ENCODE measurements at places on chromosomes 3 and 15. TPM values are rescaled to one million over a fixed set of nuclear protein-coding genes. Genes with fewer than 3 reads are reported as not detected.

JAGN1 gene
- 33.5 TPM for total RNA-seq

GOLGA6L24 gene
- total RNA-seq: not detected

PGBD4 gene
- 1.2 TPM for total RNA-seq

ADAMTS17 gene
- 2.9 TPM for total RNA-seq

CCNL1 gene
- total RNA-seq: 93.9 TPM

C15orf62 gene
- 0.70 TPM for total RNA-seq

ZMYND10 gene
- 0.61 TPM for total RNA-seq

FES gene
- 6.5 TPM for total RNA-seq

ZSCAN2 gene
- total RNA-seq: 31.2 TPM

RAD51 gene
- 44.8 TPM for total RNA-seq

TRIM42 gene
- not detected for total RNA-seq

FAM107A gene
- total RNA-seq: 0.13 TPM

CD200R1 gene
- not detected for total RNA-seq

THPO gene
- 0.85 TPM for total RNA-seq

GOLGA6A gene
- 0.72 TPM for total RNA-seq

SMCO1 gene
- not detected for total RNA-seq

LRRC34 gene
- total RNA-seq: 5.1 TPM

CLDN18 gene
- total RNA-seq: not detected

TRIM71 gene
- total RNA-seq: 364 TPM

CHRNA7 gene
- total RNA-seq: 4.4 TPM

CIDEC gene
- not detected for total RNA-seq

GPR160 gene
- 14.1 TPM for total RNA-seq

CFAP20DC gene
- 4.5 TPM for total RNA-seq

CEP19 gene
- total RNA-seq: 1.3 TPM

PATL2 gene
- total RNA-seq: 0.46 TPM

MAGI1 gene
- 65.7 TPM for total RNA-seq

SNTN gene
- not detected for total RNA-seq

RTP3 gene
- not detected for total RNA-seq

DAZL gene
- total RNA-seq: 21.7 TPM

GPR149 gene
- total RNA-seq: not detected

FETUB gene
- total RNA-seq: not detected

A4GNT gene
- not detected for total RNA-seq

PLA2G4D gene
- total RNA-seq: 0.33 TPM

C3orf49 gene
- total RNA-seq: not detected

TMC3 gene
- not detected for total RNA-seq

CLRN1 gene
- not detected for total RNA-seq

SLC35G2 gene
- 5.4 TPM for total RNA-seq

THAP10 gene
- 3.7 TPM for total RNA-seq

TM4SF18 gene
- total RNA-seq: 8.1 TPM

GPR15 gene
- total RNA-seq: not detected

CISH gene
- 1.7 TPM for total RNA-seq

GCNT3 gene
- not detected for total RNA-seq

P2RY13 gene
- total RNA-seq: not detected

GOLGA8J gene
- not detected for total RNA-seq

STRIT1 gene
- not detected for total RNA-seq

STAC gene
- 3.0 TPM for total RNA-seq
